ENCODE measurements at places on chromosomes 2 and 18.

DNA sequence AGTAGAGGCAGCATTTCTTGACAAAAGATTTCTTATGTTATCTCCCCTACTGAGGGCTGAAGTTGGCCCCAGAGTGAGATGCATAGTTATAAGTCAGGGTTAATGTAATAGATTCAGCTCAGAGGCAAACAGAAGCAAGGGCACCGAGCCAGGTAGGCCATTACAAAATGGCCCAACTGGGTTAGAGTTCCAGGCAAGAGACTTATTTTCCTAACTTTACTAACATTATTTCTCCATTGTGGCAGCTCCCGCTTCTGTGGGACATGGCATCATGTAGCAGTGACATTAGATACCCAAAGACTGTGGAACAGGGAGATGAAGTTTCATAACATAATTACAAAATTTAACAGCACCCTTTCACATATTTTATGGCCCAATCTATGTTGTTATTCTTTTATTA lies 27.1 kb downstream of the TSPYL6 start:
- no peak for DNase-seq

- DNase-seq = no peak
Measured at GRCh38 chr18:9824952-9825371, 60.8 kb upstream of the TXNDC2 start.

- no peak for DNase-seq
Measured at GRCh38 chr2:30074023-30074422, 72.8 kb upstream of the YPEL5 start.

DNA sequence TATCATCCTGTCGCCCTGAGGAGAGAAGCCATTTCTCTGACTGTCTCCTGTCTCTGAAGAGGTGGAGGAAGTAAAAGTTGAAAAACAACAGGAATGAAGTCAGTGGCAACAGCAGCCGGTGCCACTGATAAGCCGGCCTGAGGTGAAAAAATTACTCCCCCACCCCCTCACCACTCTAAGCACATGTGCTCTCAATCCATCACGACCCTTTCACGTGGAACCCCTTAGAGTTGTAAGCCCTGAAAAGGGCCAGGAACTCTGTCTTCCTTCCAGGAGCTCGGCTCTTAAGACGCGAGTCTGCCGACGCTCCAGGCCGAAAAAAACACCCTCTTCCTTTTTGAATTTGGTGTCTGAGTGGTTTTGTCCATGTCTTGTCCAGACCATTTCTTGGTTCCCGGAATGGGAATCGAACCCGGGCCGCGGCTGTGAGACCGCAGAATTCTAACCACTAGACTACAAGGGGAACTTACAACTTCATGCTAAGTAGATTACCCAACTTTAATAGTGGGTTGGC lies 40.7 kb upstream of the TRIM43 start:
- no peak for DNase-seq

GRCh38 chr2:69660637-69661036 lies 17.1 kb upstream of the AAK1 start:
- DNase-seq = no peak

DNA sequence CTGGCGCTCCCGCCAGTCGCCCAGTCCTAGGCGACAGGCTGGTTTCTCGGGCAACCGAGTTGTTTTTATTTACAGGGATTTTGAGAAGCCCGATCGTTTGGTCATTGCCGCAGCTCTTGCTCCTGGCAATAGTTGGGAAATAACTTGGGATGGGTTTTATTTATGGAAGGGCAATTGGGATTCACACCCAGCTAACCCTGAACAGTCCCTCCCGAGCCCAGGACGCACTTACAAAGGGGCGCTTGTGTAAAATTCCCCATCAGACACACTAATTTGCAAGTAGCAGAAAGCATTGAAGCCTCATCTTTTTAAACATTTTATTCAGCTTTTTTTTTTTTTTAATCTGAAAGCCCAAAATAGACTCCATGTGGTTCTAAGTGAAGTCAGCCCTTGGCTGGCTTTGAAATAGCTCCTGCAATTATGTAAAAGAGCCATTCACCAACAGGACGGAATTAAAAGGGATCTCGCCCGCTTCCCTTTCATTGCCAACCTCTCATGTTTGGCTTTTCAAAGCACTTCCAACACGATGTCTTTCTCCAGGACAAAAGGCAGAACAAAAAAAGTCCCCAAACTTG lies 3.6 kb upstream of the GBX2 start:
- DNase-seq = no peak

- no peak for DNase-seq
Measured at GRCh38 chr2:201130524-201131186, 14.7 kb downstream of the CFLAR start.

GRCh38 chr2:37912056-37912455 lies 13.0 kb upstream of the RMDN2 start:
- no peak for DNase-seq

DNA sequence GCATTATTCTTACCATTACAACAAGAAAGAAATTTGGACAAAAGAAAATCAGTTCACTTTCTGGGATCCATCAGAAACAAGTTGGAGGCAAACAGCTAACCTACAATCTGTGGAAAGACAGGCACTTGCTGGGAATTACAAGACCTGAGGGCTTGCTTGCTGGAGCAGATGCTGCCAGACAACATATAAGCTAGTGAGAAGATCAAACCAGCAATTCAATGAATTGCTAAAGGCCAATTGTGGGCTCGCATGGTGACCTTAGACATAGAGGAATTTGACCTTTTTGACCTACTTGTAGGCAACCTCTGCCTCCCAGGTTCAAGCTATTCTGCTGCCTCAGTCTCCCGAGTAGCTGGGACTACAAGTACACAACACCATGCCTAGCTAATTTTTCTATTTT lies 921.2 kb upstream of the CNTNAP5 start:
- DNase-seq = no peak

- no peak for DNase-seq
Measured at GRCh38 chr2:204869132-204869823, 324.0 kb downstream of the PARD3B start.

DNA sequence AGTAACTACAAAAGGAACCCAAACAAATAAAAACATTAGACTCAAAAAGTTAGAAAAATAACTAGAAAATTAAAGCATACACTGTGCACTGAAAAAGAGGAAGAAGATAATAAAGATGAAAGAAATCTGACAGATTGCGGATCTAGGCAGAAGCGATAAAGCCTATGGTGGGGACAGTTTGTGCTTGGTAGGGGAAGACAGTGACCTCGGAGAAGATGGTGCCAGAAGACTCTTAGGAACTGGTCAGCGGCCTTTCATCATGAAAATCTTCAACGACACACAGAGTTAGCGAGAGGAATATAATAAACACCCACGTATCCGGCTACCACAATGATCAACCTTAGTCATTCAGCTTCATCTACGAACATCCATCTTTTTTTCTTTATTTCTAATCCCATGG lies 180.5 kb downstream of the HDAC4 start:
- no peak for DNase-seq

DNA sequence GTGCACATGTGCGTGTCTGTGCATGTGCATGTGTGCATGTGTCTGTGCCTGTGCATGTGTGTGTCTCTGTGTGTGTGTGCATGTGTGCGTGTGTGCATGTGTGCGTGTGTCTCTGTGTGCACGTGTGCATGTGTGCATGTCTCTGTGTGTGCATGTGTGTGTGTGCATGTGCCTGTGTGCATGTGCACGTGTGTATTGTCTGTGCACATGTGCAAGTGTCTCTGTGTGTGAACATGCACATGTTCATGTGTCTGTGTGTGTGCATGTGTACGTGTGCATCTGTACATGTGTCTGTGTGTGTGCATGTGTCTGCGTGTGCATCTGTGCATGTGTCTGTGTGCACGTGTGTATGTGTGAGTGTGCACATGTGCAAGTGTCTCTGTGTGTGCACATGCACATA lies 277.3 kb downstream of the GALR1 start:
- no peak for DNase-seq

DNA sequence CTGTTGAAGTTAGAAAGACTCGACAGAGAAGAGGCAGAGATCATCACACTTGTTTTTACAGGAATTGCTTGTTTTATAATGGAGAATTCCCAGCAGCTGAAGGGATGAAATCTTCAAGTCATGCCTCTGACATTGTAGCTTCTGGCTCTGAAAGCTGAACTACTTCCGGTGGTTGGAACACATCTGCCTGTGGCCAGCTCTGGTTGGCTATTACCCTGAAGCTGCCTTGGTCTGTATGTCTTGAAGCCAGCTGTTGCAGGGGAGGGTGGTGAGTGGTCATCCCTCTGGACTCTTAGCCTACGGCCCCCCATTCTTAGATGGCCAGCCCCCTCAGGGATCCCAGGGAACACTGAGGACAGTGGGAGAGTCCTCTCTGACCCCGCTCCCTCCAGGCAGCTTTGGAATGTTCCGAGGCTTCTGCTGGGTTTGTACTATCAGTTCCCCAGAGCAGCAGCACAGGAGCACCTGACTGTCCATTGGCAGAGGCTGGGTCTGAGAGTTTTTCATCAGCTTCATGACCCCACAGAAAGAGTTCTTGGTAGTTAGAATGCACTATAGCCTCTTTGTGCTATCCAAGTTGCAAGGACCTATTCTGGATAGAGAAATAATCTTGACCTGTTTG lies 87.4 kb upstream of the CAPN13 start:
- no peak for DNase-seq

GRCh38 chr18:77115192-77115953 lies 17.2 kb downstream of the MBP start:
- DNase-seq = no peak

GRCh38 chr2:216909541-216910210 lies 49.8 kb upstream of the TNP1 start:
- no peak for DNase-seq

DNA sequence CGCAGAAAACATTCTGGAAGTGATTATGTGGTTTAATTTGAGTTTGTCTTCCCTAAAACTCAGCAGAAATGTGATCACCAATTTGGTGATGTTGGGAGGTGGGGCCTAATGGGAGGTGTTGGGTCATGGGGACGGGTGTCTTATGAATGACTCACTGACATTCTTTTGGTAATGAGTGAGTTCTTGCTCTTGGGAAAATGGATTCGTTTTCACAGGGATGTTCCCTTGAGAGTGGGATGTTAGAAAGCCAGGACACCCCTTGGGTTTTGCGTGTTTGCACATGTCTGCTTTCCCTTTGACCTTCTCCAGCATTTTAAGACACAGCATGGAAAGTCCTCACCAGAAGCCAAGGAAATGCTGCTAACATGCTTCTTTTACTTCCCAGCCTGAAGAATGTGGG lies 321.5 kb upstream of the NT5C1B start:
- no peak for DNase-seq

- DNase-seq = no peak
Measured at GRCh38 chr2:119249311-119249710, 25.7 kb downstream of the STEAP3 start.

DNA sequence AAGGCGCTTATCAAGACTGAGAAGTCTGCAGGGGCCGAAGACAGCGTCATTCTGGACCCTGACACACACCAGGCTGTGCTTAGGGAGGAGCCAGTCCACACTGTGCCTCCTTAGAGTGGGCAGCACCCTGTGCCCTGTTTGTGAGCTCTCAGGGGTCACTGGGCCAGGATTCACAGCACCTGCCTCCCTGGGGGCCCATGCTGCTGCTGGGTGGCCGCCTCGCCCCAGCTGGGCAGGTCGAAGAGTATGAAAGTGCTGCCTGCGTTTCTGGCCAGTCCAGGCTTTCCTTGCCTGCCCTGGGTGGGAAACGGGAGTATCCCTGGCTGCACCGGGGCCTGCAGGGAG lies 15.4 kb upstream of the GPR55 start:
- DNase-seq = no peak

DNA sequence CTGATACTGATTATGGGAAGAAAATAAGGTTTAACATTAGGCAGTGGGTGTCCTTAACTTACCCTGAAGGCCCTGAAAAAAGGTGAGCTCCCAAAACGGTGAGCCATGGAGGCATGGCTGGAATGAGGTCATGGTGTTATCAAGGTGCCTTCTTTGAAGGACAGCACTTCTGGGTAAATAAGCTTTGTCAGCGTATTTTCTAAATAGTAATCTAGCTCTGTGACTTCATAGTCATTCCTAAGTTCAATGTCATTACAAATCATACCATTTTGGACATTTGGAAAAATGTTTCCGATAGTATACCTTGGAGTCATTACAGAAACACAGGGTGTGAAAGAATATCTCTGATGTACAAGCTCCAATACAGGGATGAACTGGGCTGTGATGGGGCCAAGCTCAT lies 35.2 kb upstream of the CNGA3 start:
- DNase-seq = no peak

GRCh38 chr2:194103941-194104659 lies 1552.9 kb upstream of the SLC39A10 start:
- no peak for DNase-seq

- DNase-seq = no peak
Measured at GRCh38 chr2:176002688-176003210, 682 bp upstream of the LNPK start.

DNA sequence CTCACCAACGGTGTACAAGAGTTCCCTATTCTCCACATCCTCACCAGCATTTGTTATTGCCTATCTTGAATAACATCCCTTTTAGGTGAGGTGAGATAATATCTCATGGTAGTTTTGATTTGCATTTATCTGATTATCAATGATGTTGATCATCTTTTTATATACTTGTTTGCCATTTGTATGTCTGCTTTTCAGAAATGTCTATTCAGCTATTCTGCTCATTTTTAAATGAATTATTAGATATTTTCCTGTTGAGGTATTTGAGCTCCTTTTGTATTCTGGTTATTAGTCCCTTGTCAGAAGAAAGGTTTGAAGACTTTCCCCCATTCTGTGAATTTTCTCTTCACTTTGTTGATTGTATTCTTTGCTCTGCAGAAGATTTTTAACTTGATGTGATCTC lies 695.5 kb upstream of the DDX18 start:
- DNase-seq = no peak

- peak; percentile 20 for DNase-seq
Measured at GRCh38 chr2:218871345-218872302, 9.0 kb upstream of the WNT10A start.

- peak; percentile 24 for DNase-seq
Measured at GRCh38 chr2:155145758-155146229, 447.3 kb downstream of the KCNJ3 start.

- DNase-seq = no peak
Measured at GRCh38 chr2:4139316-4139715, 435.9 kb downstream of the DCDC2C start.

GRCh38 chr2:207938415-207938814 lies 86.9 kb downstream of the PLEKHM3 start:
- no peak for DNase-seq

DNA sequence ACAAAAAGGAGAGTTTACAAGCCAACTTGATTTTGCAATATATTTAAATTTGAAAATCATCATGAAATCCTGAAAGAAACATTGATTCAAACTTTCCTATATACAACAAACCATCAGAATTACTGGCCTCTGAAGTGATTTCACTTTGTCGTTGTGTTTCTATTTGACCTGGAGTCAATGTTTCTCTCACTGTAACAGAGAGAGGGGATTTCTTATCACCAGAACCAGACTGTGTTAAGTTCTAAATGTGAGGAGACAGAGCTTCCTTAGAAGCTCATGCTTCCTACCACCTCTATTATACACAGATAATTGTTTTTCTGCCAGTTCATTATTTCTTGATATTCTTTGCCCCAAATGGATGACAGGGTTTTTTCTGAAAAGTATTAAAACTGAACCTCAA lies 245.0 kb upstream of the RND3 start:
- DNase-seq = no peak

GRCh38 chr18:79019881-79020280 lies 40.3 kb downstream of the SALL3 start:
- DNase-seq = no peak
